ENCODE measurements at places on chromosomes 1 and 21.

DNA sequence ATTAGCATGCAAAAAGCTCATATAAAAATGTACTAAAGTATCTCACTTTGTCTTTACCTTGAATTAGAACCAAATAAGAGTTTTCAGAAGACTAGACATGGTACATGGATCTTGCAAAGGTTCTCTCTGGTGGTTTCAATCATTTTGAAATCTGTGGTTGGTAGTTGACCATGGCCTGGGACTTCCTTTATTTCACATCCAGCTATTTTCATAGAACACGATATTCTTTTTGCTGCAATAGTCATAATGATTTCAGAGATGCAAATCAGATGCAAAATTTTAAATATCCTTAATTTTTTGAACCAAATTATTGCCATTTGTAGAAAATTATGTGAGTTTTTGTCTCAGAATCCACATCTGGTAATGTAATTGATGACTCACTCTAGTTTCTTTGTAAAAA, 375.1 kb upstream of the ZP4 start:
- DNase-seq, result no peak

DNA sequence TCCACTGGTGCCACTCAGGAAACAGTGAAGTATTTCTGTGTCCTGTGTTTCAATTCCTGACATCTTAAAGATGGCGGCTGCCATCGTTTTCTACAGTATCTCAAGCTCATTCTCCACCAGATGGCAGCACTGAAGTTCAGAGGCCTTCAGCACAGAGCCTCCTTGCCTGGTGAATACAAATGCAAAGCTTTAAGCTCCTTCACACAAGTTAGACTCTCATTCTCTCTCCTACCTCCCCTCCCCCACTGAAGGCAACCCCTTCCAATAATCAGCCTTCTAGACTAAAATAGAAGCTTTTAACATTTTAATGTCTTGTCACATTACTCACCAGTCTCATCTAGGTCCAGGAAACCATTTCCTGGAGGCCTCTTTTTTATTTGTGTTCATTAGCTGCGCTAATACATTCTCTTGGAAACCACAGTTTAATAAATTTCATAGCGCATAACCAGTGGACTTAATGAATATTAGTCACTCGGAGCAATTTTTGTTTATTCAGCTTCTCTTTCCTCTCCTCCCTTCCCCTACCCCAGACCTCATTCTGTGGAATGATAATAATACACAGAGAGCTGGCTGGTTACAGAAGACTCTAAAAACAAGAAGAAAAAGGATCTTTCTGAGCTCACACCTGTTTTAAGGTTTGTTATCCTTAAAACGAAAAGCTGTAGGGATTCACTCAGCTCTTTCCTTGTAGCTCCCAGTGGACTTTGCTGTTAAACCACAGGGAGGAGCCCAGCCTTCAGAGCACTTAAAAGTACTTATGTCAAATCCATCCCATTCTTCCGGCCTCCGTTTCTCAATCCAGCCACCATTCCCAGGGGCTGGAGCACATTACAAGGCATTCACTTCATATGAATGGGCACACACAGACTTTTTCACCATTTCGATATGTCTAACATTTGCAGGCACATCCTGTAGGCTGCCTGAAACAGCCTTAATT, 384.9 kb downstream of the HLX start:
- DNase-seq, result peak; percentile 88

- no peak for DNase-seq
Observed at GRCh38 chr1:35844826-35845225, 37.0 kb downstream of the AGO4 start.

GRCh38 chr1:87595384-87595781, 266.7 kb downstream of the LMO4 start:
- DNase-seq, result no peak

GRCh38 chr1:185595835-185596667, 138.1 kb upstream of the HMCN1 start:
- DNase-seq, result peak; percentile 67

DNA sequence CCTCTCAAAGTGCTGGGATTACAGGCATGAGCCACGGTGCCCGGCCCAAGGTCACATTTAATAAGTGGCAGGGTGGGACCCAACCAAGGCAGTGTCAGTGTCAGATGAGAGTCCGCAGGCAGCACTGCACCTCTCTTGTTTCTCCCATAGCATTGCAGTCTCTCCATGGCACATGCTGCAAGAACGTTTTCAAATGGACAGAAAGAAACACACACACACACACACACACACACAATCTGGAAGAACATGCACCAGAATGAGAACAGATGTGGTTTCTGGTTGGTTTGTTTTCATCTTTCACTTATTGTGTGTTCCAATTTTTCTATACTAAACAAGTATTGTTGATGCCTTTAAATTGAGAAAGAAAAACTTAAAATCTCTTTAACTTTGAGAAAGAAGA, 126.5 kb downstream of the SYF2 start:
- no peak for DNase-seq

- peak; percentile 77 for DNase-seq
Observed at GRCh38 chr1:78145105-78145580, 99.4 kb downstream of the GIPC2 start.

- DNase-seq, result no peak
Observed at GRCh38 chr1:20068722-20069121, 1.3 kb upstream of the PLA2G5 start.

DNA sequence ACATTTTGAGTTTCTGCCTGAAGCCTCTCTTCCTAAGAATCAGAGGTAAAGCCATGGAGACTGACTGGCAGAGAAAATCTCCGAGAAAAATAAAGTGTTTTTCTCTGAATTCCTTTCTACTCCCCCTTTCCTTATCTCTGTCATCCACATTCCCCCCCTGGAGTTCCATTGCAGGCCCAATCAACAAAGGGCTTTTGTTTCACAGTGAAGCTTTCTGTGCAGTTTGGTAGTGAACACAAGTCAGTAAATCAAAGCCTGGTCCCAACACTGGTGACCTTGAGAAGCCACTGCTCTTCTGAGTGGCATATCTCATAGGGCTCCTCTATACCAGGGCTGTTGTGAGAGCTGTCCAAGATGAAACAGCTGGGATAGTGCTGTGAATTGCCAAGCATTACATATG, 228.4 kb downstream of the SEC16B start:
- no peak for DNase-seq

DNA sequence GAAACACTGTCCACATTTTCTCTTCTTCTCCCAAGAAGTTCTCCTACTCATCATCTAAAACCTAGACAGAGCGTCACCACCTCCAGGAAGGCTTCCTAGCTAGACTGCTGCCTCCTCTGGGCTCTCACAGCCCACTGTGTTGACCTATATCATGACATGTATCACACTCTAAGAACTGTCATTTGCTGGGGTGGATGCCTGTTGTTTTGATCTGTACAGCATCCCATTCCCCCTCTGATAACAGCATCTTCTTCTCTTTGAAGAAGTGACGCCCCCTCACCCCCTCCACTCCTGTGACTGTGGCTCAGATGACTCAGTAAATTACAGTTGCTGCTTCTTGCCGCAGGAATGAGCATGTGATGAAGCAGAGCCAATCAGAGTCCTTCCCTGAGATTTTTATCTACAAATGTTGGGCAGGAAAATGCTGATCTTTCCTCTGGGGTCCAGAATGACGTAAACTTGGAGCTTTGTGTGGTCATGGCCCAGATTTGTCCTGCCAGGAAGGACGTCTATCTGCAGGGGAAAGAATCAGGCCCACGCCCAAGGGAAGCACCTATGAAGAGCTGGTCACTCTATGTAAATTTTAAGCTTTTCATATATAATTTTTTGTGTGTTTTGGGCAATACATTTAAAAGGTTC, 28.0 kb upstream of the FOXO6 start:
- peak; percentile 10 for DNase-seq

GRCh38 chr21:41029571-41029970, 138.4 kb upstream of the BACE2 start:
- DNase-seq, result no peak

DNA sequence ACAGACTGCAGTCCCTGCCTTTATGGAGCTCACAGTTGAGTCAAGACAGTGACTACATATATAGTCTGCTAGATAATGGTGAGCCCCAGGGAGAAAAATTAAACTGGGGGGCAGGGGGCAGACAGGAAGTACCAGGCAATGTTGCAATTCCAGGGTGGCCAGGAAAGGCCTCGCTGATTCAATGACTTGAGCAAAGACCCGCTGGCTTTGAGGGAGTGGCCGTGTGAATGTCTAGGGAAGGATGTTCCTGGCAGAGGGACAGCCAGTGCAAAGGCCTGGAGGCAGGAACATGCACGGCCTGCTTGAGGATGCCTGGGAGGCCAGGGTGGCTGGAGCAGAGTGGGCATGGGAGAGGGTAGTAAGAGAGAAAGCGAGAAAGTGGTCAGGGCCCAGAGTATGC, 23.0 kb upstream of the EPHA8 start:
- DNase-seq, result no peak

DNA sequence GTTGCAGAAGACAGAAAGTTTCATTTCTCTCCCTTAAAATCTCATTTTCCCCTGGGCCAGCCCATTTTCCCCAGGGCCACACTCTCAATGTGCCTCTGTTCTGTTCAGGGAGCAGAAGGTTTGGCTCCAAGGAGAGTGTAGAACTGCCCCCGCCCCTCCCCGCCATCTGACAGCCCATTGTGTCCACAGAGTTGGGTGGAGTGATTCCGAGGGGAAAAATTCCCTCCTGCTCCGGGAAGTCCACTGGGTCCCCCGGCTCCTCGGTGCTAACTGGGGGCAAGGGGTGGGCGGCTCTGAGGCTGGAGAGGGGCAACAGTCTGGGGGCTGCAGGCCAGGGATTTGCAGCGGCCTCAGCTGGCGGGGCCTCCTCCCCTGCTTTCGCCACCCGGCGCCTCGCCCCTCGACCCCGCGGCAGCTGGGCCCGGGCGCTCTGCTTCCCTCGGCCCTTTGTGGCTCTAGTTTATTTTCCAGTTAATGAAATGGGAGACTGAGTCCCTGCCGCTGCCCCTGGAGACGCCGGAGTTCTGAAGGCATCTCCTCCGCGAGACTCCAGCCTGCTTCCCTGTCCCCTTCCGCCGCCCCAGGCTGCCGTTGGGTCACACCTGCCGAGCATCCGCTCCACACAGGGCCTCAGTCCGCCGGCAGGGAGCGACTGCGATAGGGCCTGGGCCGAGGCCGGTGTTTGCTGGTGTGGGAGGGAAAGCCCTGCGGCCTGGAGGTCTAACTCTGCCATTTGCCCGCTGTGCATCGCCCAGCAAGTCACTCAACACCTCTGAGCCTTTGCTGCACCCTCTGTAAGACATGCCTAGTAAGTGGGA, 14.7 kb upstream of the KIRREL1 start:
- no peak for DNase-seq

DNA sequence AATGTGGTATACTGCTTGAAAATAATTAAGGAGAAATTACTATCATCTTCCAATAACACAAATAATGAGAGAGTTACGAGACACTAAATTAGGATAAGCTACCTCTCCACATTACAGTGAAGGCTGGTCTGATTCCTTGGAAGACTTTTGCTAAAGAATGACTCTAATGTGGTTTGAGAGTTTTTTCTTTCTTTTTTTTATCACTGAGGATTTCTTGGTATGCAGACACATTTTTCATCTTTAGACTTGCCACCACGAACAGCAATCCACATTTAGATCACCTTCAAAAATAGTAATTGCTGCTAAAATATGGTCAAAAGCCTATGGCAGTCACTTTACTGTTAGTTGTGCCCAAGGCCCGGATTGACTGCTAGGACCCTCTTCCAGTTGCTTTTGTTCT, 16.6 kb upstream of the TMEM35B start:
- DNase-seq, result no peak

GRCh38 chr21:40863839-40864238, 16.9 kb upstream of the DSCAM start:
- DNase-seq, result no peak

DNA sequence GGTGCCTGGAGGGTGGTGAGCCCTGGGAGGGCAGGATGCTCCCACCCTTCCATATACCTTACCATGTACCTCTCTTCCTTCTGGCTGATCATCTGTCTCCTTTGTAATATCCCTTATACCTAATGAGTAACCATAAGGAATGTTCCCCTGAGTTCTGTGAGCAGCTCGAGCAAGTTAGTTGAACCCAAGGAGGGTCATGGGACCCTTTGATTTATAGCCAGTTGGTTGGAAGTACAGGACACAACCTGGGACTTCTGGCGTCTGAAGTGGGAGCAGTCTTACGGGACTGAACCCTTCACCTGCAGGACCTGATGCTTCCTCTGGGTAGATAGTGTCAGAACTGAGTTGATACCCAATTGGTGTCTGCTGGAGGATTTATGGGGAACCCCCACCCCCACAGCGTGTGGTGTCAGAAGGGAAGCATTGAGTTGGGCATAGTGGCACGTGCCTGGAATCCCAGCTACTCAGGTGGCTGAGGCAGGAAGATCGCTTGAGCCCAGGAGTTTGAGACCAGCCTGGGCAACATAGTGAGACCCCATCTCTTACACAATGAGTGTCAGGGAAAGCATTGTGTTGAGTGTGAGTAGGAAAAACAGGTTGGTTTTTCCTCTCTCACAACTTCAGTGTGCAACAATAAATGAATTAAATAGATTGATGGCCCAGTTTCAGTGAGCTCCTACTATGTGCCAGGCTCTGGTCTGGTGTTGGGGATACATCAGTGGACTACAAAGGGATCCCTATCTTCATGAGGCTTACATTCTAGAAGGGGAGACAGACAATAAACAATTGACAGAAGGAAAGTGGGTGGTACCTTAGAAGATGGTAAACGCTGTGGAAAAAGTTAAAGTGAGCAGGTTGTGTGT, 16.0 kb downstream of the DNAJC16 start:
- no peak for DNase-seq

- DNase-seq, result no peak
Observed at GRCh38 chr1:229033480-229033879, 237.4 kb upstream of the RAB4A start.

DNA sequence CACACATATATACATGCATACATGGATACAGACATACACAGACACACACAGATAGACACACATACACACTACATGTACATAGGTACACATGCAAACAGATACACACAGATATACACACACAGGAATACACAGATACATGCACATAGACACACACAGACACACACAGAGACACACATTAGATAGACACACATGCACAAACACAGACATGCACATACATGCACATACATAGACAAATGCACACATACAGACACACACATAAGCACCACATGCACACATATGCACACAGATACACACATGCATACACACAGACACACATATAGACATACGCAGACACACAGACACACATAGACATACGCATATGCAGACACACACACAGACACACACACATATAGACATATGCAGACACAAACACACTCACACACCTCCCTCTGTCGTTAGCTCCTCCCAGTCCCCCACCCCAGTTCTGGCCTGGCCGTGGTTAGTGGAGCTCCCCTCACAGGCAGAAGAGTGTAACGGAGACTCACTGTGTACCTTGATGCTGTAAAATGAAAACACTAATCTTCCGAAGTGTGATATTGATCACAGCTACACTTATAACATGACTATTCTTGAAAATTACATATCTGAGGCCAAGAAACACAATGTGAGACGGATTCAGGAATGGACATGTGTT, 7.6 kb downstream of the UBASH3A start:
- DNase-seq, result no peak

- no peak for DNase-seq
Observed at GRCh38 chr1:39418236-39418635, 73.2 kb upstream of the BMP8A start.

Data from lung microvascular endothelial cell (primary cell).